ENCODE measurements at places on chromosomes 1 and 21.

GRCh38 chr1:83112248-83112885, 886.6 kb downstream of the TTLL7 start:
- DNase-seq: no peak

DNA sequence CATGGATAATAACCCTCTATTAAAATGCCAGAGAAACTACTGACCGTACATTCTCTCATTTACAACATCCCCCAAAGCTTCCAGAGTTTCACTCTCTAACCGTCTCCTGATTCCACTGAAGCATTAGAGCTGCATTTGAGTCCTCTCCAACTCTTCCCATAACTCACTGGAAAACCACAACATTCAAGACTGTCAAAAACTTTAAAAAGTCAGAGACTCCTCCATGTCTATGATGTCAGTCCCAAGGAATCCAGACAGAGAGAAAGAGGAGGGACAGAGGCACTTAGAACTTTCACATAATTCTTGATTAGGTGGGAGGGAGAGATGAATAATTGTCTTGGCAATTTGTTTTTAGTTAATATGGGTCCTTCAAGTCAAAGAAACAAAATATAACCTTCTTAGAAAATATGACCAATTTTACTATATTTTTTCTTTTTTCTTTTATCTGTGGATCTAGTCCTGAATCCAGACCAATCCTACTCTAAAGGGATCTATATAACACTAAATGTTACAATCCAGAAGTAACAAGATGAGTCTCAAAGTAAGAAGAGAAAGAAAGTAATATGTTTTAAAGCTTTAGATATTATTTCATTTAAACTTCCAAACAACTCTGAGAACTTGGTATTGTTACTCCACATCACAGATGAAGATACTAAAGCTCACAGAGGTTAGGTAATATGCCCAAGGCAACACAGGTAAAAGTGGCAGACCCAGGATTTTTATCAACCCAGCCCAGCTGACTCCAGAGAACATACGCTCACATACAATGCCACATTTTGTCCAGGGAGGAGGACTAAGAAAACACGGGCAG, 23.8 kb downstream of the OTUD7B start:
- DNase-seq: no peak

GRCh38 chr1:28581531-28582247, 10.4 kb upstream of the RAB42 start:
- DNase-seq: peak; percentile 94

GRCh38 chr21:43284238-43284637, 115.4 kb downstream of the CRYAA start:
- no peak for DNase-seq

DNA sequence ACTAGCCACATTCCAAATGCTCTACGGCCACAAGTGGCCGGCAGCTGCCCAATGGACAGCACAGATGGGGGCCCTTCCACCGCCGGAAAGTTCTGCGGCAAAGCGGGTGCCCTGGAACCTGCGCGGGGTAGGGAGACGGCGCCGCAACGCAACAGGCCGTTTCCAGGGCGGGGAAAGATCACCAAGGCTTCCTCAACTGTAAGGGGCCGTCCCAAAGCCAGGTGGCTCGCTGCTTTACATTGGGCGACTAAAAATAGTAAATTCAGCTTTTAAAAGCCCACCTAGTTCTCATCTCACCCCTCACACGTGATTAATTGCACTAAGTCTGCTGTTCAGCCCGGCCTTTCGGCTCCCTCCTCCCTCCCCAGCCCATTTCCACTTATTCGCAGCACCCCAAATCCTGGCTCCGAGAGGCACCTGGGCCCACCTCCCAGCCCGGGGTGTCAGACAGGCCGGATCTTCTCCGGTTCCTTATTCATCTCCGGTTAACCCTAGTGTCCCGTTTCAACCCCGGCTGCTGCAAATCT, 643 bp downstream of the CFAP298 start:
- DNase-seq: peak; percentile 61

DNA sequence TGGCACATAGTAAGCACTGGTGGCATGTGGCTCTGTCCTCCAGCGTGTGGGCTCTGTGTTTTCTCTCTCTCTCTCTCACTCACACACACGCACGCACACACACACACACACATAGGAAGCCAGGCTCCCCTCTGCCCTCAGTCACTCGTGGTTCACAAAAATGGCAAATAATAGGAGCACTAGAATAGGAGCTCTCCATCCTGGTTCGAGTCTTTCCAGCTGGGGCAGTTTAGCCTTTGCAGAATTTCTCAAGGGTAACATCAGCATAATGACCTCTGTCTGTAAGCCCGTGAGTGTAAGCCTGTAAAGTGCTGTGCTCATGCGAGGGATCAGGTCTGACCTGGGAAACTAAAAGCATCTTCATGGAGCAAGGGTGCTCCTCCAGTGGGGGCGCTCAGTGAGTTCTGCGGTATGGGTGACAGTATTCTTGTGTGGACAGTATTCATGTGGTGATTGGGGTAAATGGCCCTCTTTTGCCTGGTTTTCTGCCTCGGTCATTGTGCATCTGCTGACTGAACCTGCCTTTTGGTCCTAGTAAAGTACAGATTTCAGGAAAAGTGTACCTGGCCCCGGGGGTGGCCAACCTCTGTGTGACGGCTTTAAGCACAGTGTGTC, 842 bp upstream of the ZC3H12A start:
- peak; percentile 60 for DNase-seq

DNA sequence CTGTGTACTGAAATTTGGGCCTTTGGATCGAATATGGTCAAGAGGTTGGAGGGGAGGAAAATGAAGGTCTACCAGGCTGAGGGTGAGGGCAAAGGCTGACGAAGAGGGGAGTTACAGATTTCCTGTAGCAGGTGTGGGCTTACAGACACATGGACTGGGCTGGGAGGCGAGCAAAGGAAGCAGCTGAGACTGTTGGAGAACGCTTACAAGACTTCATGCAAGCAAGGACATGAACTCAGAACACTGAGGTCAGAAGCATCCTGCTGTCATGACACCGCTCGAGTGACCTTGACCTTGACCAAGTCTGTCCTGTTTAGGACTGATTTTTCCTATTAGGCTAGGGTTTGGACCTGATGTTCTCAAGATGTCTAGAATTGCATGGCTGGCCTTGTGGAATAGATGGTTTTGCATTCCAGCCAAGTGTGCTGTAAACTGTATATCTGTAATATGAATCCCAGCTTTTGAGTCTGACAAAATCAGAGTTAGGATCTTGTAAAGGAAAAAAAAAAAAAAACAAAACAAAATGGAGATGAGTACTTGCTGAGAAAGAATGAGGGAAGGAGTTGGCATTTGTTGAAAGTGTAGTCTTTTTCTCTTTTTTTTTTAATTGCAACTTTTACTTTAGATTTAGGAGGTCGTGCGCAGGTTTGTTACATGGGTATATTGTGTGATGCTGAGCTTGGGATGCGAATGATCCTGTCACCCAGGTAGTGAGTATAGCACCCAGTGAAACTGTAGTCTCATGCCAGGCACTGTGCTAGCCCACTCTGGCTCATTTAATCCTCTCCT, 5.8 kb downstream of the ELF3 start:
- no peak for DNase-seq

GRCh38 chr1:156742017-156742416, 1.1 kb upstream of the MRPL24 start:
- DNase-seq: no peak

GRCh38 chr1:186655876-186656275, 24.3 kb downstream of the PTGS2 start:
- no peak for DNase-seq

DNA sequence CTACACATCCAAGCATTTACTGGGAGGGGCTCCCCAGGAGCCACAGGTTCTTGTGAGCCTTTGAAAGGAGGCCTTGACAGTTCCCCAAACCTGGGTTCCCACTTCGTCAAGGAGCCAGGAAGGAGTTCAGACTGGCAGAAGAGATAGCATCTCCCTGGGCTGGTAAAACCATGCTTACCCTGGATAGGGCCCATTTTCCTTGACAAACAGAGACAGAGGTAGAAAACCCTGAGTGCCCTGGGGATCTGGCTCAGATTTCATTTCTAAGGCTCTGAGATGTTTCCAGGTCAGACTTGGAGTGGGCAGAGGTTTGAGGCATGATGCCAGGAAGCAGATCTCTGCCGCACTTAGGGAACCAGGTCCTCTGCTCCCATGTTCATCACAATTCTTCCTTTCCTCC, 2.7 kb downstream of the ETNK2 start:
- DNase-seq: no peak

DNA sequence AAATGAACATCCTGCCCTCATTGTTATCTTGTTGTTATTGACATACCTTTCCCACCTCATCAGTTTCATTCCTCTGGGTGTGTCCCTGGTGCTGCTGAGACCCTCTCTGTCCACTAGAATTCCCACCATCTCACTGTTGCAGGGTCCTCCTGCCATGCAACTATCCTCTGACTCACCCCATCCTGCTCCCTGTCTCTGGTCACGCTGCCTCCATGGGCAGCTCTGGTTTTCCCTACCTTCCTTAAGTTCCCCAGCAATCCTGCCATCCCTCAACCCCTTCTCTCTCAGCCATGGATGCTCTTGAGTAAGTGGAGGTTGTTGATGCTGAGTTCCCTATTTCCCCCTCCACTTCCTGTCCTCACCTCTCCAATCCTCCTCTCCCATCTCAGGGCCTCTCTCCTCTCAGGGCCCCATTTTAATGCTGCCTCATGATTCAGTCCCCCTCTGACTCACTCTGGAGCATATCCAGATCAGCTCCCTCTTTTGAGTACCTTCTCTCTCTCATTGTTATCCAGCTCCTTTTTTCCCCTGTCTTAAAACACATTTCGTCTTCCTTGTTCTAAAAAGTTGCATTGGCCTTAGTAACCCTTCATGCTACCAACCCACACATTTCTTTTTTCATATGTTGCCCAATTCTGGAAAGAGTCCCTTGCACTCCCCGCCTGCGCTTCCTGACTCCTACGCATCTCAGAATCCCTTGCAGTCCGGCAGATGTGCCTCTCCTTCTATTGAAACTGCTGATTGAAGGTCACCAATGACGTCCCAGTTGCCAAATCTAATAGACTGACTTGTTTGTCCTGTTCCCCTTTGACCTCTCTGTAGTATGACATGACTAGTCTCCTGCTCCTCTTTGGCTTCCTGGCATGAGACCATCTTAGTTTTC, 92.0 kb downstream of the CNIH3 start:
- DNase-seq: no peak

DNA sequence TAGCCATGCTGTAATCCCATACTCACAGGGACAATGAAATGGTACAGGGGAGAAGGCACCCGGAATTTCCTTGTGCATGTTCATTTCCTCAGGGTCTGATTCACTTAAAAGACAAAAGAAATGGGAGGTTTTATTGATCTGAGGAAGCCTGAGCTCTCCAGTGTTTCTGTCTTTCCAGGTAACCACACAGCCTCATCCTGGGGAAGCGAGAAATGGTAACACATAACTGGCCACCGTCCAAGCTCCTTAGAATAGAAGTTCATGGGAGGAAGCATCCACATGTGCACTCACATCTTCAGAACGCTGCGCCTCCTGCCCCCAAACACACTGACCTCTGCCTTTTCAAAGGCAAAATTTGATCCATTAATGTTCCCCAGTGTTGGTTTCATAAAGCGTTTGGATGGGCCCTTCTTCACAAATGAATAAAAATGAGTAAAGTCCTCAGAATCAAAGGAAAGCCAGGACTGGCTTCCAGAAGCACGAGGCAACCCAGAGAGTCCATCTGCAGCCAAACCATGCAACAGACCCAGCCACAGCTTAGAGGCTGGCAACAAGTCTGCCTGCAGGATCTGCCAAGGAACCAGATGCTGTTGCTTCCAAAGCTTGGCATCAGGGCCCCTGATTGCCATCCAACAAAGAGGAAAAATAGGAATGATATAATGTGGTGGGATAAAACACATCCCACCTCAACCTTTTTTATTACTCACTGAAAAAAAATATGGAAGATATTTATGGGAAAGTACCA, 120.3 kb downstream of the ZBTB18 start:
- DNase-seq: no peak

DNA sequence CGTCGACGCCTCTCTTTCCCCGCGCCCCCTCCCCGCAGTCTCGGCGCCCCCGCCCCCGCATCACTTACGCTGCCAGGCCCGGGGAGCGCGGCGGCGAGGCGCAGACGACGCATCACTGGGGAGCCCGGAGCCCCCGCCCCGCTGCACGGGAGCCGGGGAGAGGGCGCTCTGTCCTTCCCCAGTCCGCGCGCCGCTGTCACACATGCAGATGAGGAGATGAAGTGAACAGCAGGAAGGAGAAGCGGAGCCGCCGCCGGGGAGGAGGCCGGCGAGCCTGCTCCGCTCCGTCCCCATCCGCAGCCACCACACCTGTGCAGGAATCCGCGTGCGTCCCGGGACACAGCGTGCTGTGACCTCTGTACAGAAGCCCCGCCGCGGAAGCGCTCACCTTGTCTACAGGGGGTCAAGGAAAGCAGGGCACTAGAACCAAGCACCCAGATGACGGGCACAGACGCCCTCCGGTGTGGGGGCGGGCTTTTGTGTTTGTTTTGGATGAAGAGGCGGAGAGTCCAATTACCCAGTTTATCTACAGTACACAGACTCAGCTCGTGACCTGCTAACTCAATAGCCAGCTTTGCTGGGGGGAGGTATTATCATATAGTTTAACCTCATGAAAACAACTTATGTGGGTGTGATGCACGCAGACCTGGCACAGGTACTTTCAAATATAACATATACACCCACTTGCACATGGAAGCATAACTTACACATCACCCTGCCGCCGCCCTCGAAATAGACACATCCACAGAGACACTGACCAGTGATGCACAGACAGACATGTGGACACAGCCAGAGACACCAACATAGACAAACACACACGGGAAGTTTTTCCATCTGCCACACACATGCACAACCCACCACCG, 12.4 kb downstream of the KLHDC8A start:
- DNase-seq: peak; percentile 53

DNA sequence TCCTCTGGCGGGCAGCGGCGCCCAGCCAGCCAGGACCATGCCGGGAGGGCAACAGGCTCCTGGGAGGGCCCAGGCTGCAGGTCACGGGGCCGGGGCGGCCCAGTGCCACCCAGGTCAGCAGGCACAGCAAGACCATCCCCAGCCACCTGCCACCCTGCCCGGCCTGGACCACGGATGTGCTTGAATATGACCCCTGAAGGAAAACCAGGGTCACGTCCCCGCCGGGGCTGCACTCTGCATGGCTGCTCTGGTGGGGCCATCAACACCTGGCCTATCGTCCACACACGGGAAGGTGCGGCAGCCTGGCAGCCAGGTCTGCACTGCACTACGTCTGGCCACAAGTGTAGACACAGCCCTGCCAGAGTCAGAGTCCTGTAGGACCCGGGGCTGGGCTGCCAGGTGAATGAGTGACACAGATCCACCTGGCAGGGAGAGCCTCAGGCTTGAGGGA, 6.9 kb downstream of the WNT9A start:
- no peak for DNase-seq
